Hematopoietic multipotent progenitor cell treated with erythropoietin and hydrocortisone succinate and interleukin-3 and kit ligand, for 15 days (in vitro differentiated cells): ENCODE measurements at places on chromosomes 7 and 10.

- peak; percentile 59 for DNase-seq
Observed at GRCh38 chr10:93288679-93289634, 193.2 kb downstream of the MYOF start.

DNA sequence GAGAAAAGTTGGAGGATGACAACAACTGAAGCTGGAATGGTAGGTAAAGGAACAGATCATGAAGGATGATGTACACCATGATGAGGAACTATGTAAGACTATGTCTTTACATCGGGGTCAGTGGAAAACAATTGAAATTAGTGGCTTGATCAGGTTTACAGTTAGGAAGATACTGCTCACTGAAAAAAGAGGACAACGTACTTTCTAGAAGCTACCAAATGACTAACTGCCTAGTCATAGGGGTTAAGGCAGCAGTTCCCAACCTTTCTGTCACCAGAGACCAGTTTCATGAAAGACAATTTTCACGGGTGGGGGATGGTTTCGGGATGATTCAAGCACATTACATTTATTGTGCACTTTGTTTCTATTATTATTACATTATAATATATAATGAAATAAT lies 91.6 kb upstream of the ANKRD1 start:
- DNase-seq = no peak

GRCh38 chr7:155454183-155455112 lies 3.5 kb upstream of the EN2 start:
- no peak for DNase-seq

- no peak for DNase-seq
Observed at GRCh38 chr7:157668884-157669767, 332.3 kb downstream of the DNAJB6 start.

DNA sequence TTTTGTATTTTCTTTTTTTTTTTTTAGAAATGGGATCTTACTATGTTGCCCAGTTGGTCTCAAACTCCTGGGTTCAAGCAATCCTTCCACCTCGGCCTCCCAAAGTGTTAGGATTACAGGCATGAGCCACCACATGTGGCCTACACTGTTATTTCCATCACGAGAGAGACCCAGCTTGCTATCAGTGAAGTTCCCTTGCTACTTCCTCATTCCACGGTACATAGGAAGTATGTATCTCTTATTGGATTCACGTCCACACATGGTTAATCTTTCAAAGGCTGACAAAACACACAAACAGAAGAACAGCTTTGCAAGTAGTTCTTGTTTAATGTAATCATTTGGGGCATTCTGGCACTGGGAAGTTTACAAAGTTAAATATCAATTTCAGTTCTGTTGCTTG lies 50.9 kb downstream of the DCLRE1A start:
- DNase-seq = no peak

DNA sequence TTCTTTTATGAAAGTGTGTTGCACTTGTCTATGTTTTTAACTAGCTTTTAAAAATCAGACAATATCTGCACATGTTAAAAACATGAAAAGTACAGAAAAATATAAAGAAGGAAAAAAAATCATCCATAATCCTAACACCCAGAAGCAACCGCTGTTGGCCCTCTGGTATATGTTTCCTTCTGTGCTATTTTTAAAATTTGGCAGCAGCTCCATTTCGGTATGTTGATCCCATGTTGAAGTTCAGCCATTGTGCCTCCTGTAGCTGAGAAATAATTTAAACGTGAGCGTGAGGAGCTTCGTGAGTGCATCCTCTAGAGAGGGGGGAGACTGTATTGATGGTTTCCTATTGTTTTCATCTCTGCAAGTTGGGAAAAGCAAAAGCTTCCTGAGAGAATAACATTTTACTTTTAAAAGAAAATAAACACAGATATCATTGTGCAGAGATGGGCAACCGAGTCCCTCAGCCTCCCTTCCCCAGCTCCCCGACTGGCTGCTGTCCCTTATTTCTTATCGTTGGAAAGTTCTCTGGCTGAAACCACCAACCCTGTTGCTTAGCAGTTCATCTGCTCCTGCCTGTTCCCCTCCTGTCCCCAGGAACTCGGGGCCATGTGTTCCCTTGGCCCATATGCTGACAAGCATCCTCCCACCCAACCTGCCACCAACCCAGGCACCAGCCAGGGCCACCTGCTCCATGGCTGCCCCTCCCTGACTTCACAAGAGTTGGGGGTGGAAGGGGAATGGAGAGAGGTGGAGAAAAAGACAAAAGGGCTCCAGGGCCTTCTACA lies 499.1 kb upstream of the PODXL start:
- no peak for DNase-seq

GRCh38 chr10:71234004-71234894 lies 21.9 kb downstream of the UNC5B start:
- no peak for DNase-seq

DNA sequence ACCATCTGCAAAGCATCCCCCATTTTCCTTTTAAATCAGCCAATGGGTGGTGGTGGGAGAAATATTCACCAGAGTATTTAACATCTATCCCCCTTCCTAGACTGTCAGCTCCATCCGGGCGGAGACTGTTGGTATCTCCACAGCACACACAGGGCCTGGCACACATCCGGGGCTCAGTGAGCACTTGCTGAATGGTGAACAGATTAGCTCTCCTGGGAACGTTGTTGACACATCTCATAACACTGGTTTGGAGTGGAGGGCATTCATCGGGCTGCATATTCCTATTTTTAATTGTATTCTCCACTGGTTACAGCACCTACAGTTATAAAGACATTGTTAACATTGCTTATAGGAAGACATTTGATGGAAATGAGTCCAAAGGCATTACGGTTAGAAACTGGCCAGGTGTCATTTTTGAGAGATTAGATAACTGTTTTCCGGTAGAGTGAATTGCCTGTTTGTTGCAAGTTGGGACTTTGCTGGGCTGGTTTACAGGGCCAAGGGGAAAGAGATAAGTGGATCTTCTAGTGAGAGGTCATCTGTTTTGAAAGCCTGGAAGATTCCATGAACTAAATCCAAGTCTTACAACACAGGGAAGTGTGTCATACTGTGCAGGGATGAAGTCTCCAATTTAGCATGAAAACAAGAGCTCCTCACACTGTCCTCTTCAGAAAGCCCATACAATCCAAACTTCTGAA lies 101.8 kb downstream of the EGFR start:
- DNase-seq = no peak

DNA sequence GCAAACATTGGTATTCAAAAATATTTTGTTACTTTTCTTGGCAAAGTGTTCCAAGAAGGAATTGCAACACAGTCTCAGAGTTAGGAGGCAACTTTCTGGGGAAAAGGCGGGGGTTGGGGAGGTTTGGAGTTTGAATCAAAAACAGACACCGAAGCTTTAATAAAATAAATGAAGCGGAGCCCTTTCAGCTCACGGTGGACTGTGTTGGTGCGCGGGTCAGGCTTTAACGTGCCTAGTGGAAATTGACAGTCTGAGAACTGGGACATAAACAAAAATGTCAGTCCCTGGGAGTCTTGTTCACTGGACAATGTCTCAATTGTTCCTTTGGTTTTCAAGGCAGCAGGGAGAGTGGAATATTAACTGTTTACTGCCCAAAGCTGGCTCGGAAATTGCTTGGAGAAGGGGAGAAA lies 109.3 kb downstream of the TCF7L2 start:
- DNase-seq = no peak

GRCh38 chr7:13880789-13881188 lies 108.7 kb downstream of the ETV1 start:
- DNase-seq = no peak

- DNase-seq = no peak
Observed at GRCh38 chr7:15352421-15353206, 209.2 kb downstream of the AGMO start.

DNA sequence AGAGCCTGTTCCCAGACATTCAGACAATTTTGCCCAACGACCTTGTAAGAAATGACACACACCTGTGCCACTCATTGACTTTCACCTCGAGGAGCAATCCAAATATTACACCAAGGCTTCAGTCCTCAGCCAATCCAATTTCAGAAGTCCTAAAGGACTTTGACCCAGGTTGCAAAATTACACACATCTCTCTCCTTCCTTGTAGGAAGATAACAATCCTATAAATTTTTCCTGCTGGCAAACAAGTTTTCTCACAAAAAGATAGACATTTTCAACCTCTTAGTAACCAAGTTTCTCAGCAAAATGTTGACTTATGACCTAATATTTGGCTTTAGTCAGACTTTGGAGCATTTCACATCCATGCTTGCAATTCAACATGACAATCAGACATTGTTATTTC lies 745.0 kb downstream of the GRID1 start:
- no peak for DNase-seq

DNA sequence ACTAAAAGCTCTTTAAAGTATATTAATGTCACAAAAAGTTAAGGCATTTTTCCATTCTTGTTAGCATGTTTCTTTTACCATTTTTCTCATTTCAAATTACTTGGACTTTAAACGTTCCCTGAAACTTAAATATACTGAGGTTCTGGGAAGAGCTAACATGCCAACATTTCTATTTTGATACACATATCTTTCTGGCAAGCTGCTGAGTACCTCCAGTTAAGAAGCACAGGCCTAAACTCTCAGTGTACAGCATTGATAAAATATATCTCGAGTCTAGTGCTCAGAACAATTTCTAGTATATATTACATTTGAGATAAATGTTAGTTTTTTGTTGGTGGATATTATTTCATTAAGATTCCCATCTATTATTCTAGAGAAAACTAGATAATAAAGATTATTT lies 612.9 kb upstream of the KCND2 start:
- DNase-seq = no peak

DNA sequence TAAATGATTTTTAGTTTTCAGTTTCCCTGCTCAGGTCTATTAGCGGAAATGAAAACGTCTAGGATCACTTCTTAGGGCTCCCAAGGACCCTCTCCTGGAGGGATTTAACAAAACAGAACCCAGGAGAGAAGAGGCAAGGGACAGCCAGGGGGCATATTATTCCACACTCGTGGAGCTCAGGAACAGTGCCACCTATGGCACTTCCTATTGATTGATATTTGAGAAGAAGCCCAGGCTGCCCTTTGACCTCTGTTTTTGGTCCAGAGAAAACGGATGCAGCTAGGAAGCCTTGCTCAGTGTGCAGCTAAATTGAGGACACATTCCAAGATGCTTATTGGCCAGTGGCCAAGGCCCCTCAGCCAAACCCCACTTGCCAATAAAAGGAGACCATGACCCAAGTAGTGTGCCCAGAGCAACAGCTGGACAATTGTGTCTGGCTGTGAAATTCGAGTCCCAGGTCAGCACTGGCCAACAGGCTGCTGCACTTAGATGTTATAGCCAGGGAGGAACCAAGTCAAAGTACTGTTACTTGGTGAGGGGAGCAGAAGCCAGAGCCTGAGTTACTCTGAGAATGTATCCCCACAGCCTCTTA lies 24.0 kb upstream of the GPNMB start:
- no peak for DNase-seq

DNA sequence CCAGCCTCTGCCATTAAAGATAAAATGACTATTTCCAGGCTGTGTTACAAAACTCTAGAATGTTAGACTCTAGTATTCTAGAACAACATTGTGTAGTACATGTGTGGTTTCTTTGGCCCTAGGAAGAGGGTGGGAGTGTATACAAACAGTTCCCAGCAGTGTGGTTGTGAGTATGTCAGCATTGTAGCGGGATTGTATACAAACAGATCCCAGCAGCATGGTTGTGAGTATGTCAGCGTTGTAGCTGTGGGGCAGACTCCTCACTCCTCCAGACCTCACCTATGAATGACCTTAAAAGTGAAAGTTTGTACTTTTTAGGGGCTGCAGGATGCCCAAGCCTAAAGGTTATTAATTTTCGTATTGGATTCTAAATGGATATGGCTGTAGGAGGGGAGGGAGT lies 6.9 kb upstream of the ACSL5 start:
- no peak for DNase-seq

DNA sequence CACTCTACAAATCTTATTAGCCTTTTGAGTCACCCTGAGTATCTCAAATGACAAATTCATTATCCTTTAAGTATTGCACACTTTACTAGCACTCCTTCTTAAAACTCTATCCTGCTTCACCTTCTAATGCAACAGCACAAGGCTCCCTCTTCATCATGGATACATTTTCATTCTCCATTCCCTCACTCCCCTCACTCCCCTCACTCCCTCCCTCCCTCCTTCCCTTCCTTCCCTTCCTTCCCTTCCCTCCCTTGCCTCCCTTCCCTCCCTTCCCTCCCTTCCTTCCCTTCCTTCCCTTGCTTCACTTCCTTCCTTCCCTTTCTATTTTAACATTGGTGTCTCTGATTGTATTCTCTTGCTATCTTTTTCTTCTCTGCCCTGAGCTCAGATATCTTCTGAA lies 130.5 kb downstream of the PCLO start:
- DNase-seq = no peak

- DNase-seq = no peak
Observed at GRCh38 chr7:137728426-137728825, 118.3 kb downstream of the DGKI start.

DNA sequence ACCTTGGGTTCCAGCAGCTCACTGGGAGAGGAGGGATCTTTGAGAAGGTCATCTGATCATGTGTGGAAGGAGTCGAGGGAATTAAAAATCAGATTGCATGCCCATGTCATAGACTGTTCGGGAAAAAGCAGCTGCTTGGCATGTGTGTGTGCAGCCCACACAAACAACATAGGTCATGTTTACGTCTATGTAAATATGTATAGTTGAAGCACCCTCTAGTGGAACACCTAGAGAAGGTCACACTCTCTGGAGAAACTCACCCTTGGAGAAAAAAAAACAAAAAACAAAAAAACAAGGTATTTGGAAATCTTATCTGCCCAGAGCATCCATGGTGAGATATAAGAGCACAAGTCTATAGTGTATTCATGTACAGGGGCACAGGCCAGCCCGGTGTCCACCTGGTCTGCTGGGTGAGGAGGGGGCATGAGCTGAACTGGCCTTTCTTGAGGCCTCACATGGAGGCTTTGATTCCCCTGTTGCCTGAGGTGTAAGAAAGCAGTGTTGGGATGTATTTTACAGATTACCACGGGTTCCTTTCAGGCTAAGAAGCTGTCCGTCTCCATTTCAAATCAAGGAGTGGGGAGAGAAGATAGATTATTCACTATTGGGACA lies 98.0 kb downstream of the NPY start:
- DNase-seq = no peak

GRCh38 chr10:22436526-22436892 lies 91.2 kb downstream of the SPAG6 start:
- no peak for DNase-seq

- no peak for DNase-seq
Observed at GRCh38 chr7:64223366-64223765, 4.9 kb upstream of the ZNF679 start.

GRCh38 chr7:136272934-136273333 lies 295.8 kb upstream of the MTPN start:
- no peak for DNase-seq

GRCh38 chr10:102426803-102427287 lies 5.5 kb downstream of the CUEDC2 start:
- no peak for DNase-seq

DNA sequence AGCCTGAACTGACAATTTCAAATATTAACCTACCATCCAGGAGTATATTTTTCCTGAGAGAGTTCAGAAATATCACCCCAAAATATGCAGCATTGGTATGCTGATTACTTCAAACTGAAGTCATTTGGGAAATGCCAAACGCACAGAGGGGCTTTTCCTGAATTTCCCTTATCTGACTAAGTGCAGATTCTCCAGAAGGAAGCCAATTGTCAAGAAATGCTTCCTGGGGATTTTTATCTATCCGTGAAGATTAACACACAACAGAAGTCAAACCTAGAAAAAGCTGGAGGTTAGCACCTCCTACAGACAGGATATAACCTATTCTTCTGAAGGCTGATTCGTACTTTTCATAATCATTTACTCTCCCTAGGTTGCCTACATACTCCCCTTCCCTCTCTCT lies 91.0 kb downstream of the AKR1D1 start:
- no peak for DNase-seq

GRCh38 chr7:117176206-117176605 lies 146.7 kb downstream of the WNT2 start:
- DNase-seq = no peak

- no peak for DNase-seq
Observed at GRCh38 chr7:24229481-24230226, 54.3 kb upstream of the NPY start.
